ENCODE measurements at places on chromosomes 11 and 22.

DNA sequence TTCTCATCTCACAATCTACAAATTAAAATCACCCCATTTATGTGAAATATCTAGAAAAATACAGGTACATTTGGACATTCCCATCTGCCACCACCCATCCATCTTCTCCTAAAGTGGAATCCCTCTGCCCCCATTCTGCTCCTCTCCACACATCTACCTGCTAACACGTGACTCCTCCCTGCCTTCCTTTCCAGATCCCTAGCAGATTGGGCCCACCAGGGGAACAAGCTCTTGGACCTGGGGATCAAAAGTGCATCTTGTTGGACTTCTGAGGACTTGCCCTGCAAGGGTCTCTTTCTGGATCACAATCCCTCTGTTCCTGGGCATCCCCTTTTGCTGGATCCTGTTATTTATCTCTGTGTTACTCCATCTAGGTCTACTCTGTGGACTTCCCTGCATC, 107.6 kb downstream of the ZNF280B start:
- no peak for DNase-seq

DNA sequence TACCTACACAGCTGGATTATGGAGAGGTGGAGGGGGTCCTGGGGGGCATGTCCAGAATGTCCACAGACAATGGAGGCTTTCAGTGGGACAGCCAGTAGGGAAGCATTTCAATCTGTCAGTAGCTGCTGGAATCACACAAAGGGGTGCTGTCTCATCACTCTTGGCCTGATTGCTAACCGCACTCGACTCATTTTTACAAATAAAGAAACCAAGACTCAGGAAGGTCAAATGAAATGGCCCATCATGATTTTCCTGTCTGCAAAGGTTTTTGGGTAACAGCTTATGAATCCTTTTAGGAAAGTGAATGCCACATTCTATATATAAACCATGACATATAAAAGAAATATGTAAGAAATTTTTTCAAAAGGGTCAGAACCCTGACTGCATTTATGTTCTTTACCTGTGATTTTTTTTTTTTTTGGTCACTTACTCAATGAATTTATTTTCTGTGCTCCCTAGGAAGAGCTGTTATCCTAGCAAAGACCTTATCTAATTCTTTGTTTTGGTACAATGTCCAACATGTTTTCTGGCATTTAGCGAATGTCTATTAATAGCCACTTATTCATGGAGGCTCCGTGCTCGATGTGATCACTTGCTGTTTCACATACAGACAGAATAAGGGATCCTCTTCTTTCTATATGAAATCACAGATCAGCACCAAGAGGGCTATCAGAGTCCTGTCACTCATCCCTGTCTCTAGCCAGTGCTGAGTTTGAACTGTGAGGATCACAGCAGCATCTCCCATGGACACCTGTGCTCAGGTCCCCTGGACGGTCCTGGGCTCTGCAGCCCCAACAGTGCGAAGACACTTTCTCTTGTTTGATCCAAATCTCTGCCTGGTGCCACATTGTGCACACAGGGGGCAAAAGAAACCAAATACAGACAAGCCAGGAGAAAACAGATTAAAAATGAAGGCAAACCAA, 979.7 kb downstream of the NTM start:
- DNase-seq, result no peak

GRCh38 chr11:107222916-107223460, 204.7 kb upstream of the GUCY1A2 start:
- DNase-seq, result no peak

DNA sequence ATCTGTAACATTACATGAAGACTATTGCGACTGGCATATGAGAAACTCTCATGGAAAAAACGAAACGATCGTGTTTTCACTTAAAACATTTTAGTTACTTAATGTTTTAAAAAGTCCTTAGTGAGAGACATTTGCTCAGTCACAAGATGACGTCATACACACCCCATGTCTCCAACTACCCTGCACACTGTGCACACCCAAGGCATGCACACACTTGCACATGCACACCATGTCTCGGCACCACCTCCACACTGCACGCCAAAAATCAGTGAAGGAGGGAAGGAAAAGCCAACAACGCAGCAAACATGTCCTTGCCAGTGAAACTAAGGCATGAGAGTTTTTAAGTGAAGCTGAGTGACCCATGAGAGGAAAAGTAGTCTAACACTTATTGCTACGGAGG, 18.0 kb downstream of the NCAPD3 start:
- DNase-seq, result no peak

DNA sequence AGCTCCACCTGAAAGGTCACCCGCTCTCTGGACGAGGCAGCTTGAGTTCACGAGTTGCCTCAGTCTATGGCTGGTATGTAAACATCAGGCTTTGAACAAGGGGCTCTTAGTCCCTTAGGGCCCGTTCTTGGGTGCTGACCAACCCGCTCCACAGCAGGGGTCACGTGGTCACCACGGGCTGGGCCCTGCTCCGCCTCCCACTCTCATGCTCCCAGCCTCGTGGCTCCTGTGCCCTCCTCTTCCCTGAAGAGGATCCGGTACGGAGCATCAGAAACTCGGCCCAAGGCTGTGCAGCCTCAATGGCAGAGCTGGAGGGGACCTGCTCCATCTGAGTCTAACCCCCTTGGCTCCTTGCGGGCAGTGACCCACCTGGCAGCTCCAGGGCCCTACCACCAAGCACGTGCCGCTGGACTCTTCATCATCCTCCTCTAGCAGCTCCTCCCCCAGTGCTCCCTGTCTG, 54.2 kb upstream of the TTLL12 start:
- no peak for DNase-seq

DNA sequence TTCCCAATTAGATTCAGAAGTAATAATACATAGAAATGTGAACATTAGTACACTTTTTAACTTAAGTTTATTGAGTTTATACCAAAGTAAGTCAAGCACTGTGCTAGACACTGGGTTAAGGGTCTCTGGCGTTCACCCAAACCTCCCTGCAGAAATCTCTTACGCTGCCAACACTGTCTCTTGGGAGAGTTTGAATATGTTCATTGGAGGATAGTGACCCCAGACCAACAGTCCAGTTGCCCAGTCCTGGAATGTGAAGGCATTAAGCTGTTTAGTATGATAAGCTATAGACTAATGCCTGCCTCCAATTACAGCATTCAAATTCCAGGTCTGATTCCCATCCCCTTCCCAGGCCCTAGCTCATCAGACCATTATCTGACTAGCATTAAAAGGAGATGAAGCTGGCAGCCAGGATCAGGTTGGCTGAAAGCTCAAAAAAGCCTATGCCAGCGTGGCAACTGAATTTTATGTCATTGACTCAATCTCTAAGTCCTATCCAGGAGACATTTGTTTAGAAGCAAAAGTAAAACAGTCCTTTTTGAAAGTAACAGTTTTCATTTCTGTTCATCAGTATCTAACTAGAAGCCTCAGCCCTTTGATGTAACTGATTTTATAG, 77.8 kb downstream of the SFI1 start:
- no peak for DNase-seq

DNA sequence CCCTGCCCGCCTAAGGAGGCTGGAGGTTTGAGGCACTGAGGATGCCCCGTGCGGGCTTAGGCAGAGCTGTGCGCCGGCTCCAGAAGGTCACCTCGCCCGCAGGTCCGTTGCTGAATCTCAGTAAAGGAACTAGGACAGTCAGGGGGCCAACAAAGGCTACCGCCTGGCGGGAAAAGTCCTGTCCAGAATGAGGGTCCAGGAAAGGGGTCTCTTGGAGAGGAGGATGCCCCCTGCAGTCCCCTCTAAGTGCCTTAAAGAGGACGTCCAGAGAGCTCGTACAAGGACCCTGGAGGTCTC, 548 bp downstream of the PVALB start:
- DNase-seq, result no peak

DNA sequence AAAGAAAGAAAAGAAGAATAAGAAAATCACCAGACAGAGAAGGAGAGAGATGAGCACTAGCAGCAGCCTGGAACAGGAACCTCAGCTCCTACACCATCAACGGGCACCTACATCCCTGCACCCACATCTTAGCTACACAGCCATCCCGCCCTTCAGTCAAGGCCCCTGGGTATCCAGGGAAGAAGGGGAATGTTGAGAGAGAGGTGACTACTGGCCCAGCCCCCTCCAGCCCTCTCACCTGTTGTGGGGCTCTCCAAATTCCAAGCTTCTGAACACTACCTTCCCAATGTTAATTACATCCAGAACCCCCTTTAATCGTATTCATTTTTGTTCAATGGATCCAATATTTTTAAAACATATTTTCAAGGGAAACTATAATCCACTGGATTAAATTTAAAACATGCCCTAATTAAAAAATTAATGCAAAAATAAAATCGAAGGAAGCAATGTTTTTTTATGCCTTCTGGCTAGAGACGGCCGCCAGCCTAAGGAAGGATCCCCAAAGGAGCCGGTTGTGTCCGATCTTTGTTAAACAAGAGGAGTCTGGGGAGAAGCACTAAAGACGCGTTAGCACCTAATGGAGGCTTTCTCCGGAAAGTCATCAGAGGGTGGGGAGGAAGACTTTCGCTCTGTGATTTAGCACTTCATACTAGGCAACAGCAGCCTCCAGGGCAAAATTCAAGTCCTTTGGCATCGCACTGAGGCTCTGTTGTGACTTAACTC, 9.5 kb downstream of the TPST2 start:
- DNase-seq, result no peak

DNA sequence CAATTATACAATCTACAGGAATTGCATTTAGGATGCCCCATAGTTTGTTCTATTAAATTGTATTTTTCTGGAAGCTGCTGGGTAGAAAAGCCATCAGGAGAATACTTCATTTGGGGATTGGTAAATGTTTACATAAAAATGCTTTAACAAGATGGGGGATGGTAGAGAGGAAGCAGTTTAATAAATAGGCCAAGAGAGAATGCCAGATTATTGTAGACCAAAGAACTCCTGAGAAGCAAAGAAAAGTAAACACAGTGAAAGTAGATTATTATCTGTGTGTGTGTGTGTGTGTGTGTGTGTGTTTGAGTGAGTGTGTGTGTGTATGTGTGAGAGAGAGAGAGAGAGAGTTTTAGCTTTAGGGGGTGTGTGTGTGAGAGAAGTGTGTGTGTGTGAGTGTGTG, 820.4 kb upstream of the CCDC90B start:
- DNase-seq, result no peak

DNA sequence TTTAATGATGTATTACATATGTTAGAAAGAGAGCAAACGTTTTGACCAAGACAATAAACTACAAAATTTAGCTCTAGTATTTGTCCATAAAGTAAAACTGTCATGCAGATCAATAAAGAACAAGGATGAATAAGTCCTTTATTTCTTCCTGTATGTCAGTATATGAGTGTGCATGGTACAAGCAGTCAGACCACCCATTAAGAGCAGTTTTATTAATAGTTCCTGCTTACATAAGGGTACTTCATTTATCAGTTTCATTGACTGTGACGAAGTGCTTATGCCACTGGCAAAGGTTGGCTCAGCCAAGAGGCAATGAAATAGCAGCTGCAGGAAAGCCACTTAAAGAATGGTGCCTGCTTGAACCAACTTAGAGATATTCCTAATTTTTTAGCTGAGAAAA, 913.0 kb upstream of the CNTN5 start:
- DNase-seq, result no peak

DNA sequence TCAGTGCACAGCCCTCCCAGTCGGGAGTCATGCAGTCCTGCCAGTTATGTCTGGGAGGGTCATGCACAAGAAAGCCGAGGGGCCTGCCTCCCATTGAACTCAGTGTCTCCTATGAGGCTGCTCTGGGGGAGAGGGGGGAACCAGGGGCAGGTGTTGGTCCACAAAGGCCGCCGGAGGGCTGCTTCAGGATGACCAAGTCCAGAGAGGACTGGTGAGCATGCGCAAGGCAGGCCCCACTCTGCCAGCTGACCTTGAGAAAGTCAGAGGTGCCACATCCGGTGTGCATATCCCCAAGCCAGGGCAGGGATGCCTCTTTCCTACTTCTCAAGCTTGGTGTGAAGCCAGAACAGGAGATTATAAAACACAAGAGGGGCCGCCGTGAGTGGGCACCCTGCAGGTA, 4.4 kb downstream of the SCN4B start:
- no peak for DNase-seq

DNA sequence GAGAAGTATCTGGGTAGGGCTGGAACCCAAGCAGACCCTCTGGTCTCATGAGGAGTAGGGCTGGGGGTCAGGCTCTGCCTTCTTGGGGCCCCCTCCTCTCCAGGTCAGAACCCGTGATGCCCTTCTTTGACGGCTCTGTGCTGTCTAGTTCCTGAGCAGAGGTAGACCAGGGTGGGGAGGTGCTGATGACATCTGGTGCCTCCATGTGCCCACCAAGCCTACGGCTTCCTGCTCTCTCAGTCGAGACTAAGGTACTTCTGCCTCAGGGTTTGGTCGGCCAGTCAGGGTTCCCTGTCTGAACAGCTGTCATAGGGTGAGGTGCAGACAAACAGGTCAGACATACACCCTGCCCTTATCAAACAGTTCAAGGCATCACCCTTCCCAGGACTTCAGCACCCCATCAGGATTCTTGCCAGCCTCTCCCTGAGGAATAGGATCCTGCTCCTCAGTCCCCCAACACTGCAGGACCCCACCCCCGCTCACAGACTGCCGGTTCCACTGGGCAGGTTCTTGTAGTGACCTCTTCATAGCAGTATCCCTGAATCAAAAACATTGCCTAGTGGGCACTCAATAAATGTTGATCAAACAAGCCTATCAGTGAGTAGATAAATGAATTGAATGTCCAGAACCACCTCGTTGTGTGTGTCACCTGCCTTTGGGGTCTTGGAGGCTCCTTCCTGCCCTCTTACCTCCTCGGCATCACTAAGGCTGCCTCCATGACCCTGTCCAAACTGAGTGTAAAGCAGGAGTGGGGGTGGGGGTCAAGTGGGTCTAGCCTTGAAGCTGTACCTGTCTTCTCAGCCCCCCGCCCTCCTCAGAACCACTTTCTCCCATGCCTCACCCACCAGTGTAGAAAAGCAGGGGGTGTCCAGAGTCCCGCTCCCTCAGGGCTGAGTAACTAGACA, 158.2 kb downstream of the BUD13 start:
- DNase-seq, result no peak

DNA sequence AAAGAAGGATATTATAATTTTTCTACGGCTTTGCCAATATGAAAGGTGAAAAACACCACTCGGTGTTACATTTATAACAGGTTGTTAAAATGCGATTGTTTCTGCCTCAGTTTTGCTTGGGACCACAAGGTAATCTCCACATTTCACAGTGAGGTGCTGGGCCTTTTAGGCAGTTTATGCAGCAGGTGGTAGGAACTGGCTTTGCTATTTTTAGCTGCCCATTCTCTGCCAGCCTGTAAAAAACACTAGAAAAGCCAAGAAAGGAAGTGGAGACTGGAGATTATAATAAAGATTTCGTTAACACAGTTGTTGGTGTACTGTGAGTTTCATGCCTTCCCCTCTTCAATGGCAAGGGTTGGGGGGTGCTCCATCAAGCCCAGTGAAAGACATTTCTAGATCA, 8.0 kb upstream of the MRPL16 start:
- DNase-seq, result no peak

DNA sequence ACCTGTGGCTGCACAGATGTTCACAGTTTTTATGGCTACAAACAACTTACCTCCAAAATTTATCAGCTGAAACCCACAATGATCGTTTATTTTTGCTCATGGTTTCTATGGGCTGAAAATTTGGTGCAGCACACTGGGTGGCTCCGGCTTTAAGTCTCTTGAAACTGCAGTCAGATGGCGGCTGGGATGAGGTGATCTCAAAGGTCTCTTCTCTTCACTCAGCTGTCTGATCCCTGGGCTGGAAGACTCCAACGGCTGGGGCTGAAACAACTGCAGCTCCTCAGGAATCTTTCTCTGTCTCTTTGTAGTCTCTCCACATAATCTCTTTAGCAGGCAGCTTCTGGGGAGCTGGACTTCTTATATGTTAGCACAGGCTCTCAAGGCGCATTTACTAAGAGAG, 117.3 kb upstream of the FAT3 start:
- no peak for DNase-seq

GRCh38 chr11:117861151-117862018, 15.1 kb downstream of the FXYD6 start:
- peak; percentile 88 for DNase-seq

Measured in ecto neural progenitor cell (in vitro differentiated cells).